Esophagus squamous epithelium (tissue), 5 donors: ENCODE measurements at places on chromosomes 4 and X.

- no peak for DNase-seq
These were observed 9.8 kb downstream of the MAGED2 start for GRCh38 chrX:54817220-54817820.

- DNase-seq: no peak
These were observed 220.2 kb downstream of the SOWAHB start for GRCh38 chr4:76677571-76678326.

GRCh38 chr4:112771-113170, 11.5 kb upstream of the ZNF718 start:
- DNase-seq: no peak

- no peak for DNase-seq
These were observed 255.8 kb downstream of the SOX3 start for GRCh38 chrX:140249088-140249487.

GRCh38 chr4:55398966-55399365, 3.2 kb downstream of the TMEM165 start:
- DNase-seq: no peak

GRCh38 chr4:150342945-150343344, 239.0 kb upstream of the MAB21L2 start:
- DNase-seq: no peak

- DNase-seq: no peak
These were observed 25.3 kb downstream of the RNF150 start for GRCh38 chr4:141107927-141108326.

DNA sequence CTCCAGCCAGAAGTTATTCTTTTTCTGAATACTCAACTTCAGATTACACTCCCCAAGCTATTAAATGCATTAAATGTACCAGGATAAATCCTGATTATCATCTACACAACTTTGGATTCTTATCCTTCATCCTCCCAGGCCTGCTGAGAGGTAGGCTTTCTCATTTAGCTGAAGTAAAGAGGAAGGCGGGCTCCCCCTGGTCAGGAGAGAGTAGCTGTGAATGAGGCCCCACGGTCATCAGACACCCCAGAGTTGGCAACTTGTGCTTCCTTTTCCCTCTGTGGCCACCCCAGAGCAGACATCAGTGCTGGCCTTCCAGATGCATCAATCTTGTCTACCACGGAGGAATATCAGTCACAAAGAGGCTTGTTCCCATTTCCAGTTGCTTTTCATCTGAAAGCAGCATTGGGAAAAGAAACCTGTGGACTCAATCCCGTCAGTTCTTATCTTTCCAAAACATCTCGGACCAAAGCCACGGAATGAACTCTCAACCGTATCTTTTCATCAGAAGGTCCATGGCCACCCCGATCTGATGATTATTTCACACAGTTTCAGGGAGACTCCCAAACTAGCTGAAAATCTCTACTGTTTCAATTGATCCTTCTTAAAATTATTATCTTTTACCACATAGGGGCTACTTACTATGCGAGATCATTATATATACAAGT, 79.2 kb downstream of the FBXO8 start:
- DNase-seq: no peak

DNA sequence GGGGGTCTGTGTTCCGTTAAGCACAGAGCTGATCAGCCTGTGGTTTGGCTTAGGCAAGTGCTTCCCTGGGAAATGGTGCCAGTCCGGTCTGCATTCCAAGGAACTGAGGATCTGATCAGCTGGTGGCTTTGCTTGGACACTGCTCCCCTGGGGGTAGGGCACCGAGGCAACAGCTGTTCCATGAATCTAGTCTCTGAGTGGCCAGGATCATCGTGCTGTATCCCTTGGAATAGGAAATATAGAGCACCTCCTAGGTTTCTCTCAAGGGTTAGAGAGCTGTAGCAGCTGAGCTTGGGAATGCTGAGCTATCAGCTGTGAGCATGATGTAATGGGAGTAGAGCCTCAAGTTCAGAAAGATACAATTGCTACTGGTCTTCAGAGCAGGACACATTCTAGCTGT, 863.9 kb downstream of the RAPGEF2 start:
- DNase-seq: no peak

GRCh38 chrX:132480581-132481203, 8.1 kb downstream of the MBNL3 start:
- no peak for DNase-seq
